NCI-H460 (cell line): ENCODE measurements at places on chromosomes 3 and 15. TPM values are rescaled to one million over a fixed set of nuclear protein-coding genes. Genes with fewer than 3 reads are reported as not detected.

TPRG1 gene
- 2.7 and 4.8 TPM in 2 replicates for total RNA-seq

- no peak for DNase-seq
Measured at GRCh38 chr15:90691982-90692773, 25.0 kb upstream of the BLM start.

- DNase-seq = no peak
Measured at GRCh38 chr3:162521669-162522068, 1025.1 kb downstream of the OTOL1 start.

DNA sequence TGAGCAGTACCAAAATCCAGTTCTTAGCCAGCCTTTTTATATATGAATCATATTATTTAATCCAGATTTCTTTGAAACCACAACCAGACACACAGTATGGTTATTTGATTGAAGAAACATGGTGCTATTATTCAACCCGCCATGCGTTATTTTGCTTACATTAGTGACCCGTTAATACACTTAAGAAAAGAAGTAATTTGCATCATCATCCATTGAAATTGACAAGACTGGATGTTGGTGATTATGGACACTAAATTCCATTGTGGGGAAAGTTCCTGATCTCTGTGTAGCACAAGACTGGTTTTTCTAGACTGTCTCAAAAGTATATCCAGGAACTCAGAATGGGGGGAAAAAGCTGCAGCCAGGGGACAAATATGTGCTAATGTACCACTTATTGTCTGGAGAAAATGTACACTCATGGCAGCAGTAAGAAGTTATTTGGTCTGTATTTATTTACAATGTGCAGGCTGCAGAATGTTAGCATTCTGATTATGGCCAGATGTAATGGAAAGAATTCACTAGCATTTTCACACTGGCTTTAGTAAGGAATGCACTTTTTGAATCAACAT lies 80.3 kb downstream of the FILIP1L start:
- no peak for DNase-seq

DNA sequence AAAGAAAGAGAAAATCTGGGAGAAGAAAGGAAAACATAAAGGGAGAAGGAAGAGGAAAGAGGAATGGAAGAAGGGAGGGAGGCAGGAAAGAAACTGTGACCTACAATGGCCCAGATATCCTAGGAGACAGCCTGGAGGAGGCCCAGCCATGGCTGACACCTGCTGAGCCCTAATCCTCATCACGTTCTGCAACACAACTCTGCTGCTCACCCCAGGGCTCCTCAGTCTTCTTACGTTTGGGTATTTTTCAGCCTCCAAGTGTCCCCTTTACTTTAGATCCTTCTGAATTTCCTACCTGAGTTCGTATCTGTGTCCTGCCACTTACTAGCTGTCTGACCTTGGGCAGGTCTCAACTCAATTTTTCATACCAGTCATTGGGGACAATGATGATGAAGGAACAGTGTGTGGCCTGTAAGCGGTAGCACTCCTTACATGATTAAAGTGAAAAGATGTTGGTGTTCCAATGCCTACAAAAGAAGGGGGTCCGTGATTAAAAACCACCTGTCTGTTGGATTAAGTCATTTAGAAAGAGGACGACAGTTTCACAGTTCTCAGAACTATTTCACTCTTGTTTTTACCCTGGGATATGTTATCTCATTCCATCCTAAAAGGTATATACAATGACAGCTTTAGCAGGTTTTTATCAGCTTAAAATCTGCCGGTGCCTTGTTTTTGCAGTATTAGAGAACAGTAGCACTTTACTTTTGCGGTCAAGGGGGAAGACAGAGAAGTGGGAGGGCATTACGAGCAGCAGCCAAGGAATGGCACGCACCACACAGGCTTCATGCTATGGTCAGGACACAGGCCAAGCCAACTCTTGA lies 47.4 kb downstream of the CCR4 start:
- DNase-seq = no peak

DNA sequence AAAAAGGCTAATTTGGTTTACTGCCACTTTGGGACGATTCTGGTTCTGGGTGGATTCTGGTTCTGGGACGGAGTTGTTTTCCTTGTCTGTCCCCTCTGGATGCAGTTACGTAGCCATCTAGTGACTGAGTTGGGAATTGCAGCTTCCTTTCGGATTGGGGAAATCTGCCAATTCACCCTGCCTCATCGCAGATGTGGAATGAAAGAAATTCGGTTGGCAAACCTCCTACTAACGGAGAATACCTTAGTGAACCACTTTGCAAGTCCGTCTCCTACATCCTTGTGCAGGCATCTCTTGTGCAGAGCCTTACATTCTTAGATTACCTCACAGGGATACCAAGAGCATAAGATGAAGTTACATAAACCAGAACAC lies 31.5 kb upstream of the AP4E1 start:
- DNase-seq = peak; percentile 92

PTPRG gene
- total RNA-seq = 24.9 and 25.5 TPM in 2 replicates

SLC22A14 gene
- total RNA-seq = 0.35 TPM in 1 of 2 replicates, not detected in the other

ACP3 gene
- total RNA-seq = 0.50 and 0.78 TPM in 2 replicates

ANKRD34C gene
- not detected in 2 replicates for total RNA-seq

CACNA1D gene
- total RNA-seq = not detected in 2 replicates

- peak; percentile 9 for DNase-seq
Measured at GRCh38 chr15:93027413-93027812, 61.6 kb downstream of the RGMA start.
